ENCODE measurements at places on chromosomes 1 and 21.

DNA sequence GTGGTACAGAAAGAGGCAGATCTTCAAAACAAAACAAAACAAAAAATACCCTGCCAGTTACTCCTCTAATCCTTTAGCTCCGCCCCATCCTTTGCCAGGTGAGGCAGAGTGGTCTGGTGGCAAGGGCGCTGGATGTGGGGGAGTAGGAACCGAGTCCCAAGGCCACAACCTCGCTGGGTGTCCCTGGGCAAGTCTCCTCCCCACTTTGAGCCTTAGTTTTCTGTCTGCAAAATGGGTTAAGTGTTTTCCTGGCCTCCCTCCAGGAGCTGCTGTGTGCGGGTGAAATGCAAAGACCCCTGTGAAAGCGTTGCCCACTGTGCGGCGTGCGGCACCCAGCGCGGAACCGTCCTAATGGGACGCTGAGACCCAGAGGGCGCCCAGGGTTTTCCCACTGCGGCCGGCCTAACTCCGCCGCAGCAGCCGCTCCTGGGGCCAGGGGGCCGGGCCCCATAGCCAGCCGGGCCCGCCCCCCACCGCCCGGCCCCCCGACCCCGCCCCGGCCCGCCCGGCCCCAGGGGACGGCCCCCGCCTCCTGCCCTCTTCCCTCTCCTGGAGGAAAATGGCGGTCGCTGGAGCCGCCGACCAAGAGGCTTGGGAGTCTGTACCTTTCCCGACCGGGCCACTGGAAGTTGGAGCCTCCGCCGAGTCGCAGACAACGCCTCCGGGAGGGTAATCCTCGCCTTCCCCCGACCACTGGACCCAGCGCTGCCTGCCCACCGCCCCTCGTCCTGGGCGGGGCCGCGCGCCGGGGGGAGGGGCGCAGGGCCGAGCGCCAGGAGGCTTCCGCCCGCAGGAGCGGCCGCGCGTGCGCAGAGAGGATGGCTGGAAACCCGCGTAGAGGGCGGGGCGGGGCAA is at the start of the genes ERMAP and SVBP:
Gene ERMAP, plus strand, starts transcription at position 538 of the 855 bp plus-strand sequence. CDS start 13,327 bp downstream, outside the sequence.
Gene SVBP, minus strand, starts transcription at position 813 of the 855 bp plus-strand sequence. CDS start 853 bp downstream, outside the sequence.
- peak; percentile 97 for DNase-seq

DNA sequence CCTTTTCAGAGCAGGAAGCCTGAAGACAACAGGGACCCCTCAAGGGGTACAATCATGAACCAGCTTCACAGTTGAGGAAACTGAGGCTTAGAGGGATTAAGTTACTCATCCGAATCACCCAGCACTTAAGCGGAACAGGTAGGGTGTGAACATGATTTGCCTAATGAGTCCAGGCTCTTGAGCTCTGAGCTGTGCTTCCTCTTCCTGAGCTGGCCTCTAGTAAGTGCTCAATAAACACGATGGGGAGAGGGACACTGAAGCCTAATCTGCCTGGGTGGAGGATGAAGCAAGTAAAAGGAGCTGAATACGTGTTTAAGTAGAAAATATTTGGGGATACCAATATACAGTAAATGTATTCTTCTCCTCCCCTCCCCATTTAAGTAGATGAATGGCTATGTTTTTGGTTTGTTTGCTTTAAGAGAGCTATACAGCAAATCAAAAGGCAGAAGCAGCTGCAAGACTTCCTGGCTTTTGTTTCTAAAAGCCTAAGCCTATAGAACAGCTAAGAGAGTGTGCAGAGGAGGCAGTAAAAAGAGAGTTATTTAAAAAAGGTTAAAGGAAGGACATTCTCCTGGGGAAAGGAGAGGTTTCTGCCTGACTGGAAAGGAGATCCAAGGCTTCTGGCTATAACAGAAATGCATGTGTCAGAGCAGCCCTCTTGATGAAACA is 20.5 kb downstream of the STPG1 start:
- DNase-seq = no peak

GRCh38 chr1:235622936-235623779 is 26.4 kb downstream of the GNG4 start:
- DNase-seq = no peak

GRCh38 chr1:198316546-198317100 is 159.8 kb downstream of the NEK7 start:
- DNase-seq = no peak

- no peak for DNase-seq
Observed at GRCh38 chr1:27971674-27972073, 11.9 kb downstream of the XKR8 start.

DNA sequence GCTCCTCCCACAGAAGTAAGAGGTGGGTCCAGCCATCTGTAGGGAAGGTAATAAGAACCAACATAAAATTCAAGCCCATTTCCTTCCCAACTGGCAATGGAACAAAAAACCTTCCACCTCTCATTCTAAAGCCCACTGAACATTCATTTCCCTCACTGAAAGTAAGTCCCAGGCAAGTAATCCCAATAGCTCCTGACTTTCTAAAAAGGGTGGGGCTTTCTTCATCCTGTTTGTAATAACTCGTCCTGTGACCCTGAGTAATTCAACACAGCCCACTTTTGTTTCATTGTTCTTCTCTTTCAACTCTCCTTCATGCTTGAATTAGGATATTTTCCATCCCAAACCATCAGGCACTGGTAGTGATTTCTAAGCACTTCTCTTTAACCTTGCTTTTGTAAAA is 74.9 kb downstream of the DAB1 start:
- DNase-seq = no peak

DNA sequence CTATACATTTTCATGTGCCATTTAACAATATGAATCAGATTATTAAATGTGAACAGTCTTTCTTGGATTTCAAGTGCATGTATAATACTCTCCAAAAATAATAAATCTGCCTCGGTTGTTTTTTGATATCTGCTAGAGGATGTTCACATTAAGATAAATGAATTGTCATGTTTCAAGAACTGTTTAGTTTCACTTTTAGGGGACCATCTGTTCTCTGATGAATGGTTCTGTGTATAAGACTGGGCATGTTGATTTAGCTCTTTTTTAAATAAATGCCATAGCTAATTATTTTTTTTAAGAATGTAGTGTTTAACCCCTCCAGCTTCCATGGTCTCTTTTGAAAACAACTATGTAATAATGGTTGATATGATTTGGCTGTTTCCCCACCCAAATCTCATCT is 1245.1 kb upstream of the ADGRL4 start:
- DNase-seq = no peak

GRCh38 chr1:18032172-18032859 is 75.3 kb upstream of the IGSF21 start:
- no peak for DNase-seq

DNA sequence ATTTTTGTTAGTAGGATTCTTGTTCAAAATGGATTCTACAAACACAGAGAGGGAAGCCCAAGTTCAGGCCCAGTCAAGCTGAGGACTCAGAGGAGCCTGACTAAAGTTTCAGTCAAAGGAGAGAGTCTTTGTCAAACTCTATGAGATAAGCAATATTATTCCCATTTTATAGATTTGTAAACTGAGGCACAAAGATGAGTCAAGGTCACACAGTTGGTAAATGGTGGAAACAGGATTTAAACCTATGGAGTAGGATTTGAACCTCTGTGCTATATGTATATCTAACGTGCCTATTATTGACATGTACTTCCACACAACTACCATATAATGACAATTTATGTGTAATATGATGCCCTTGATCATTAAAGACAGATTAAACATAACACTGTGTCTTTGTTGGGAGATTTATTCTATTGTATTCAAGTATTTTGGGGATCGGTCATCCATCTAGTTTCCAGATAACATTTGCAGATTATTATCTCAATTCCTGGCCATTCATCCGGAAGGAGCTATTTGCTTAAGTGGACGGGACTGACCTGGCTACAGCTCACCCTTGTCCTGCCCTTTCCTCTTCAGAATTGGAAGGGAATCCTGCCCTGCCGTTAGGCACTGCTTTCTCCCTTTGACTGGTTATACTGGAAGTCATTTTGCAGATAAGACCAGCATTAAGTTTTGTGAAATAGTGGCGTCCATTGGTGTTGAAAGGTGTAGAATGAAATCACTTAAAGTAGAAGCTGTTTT is 86.1 kb upstream of the LMO4 start:
- no peak for DNase-seq

GRCh38 chr1:191886977-191887376 is 271.3 kb upstream of the RGS18 start:
- DNase-seq = no peak

DNA sequence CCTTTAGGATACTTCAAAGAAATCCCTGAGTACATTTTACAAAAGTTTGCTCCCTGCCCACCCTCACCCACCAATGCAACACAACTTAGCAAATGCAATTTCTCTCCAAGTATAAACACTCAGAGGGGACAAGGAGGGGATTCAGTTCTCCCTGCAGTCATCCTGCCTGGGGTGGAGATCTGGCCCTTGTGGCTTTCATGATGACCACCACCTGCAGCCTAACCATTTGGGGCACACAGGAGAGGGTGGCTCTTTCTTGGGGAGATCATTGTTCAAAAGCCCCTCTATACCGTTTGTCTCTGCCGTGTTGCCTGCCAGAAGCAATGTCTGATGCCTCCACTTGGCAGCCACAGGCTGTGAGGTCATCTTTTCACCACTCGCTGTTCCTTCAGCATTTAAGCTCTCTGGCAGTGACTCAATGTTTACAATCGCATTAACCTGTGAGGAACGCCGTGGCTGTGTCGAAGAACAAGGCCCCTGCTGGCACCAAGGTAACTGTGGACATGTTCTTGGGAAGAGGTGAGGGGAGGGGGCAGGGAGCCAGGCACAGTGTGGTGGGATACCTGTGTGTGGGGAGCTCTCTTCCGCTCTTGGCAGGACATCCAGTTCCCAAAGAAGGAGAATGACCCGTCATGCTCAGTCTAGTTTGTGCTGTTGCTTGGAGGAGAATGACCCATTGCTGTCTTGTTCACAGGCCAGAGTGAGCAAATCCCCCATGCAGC is 103.9 kb upstream of the DUSP10 start:
- DNase-seq = no peak

DNA sequence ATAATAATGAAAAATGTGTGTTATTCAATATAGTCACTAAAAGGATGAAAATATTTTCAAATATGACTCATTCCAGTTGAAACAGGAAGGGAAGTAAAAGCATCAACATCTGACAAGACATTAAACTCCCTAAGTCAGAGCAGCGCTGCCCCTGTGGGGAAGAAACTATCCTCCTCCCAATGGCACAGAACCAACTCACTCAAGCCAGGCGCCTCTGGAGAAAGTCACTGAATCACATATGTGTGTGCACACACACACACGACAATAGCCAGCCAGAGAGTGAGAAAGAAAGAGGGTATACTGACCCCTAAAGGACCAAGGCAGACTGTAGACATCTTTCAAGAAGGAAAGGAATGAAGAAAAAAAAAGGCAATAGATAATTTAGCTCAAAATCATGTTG is 126.9 kb downstream of the SETD4 start:
- DNase-seq = no peak

DNA sequence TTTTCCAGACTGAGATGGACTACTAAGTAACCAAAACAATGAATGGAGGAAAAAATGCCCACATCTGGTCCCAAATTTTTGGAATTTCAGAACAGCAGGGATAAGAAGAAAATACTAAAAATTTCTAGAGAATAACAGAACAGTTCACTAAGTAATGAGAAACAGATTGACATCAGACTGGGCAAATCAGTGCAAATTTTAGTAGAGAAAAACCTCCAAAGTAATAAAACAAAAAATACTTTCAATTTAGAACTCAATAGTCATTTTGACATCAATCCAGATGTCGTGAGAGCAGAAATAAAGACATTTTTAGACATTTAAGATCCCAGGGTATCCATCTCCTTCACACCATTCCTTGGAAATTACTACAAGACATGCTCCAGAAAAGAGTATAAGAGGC is 39.3 kb downstream of the CRP start:
- no peak for DNase-seq

DNA sequence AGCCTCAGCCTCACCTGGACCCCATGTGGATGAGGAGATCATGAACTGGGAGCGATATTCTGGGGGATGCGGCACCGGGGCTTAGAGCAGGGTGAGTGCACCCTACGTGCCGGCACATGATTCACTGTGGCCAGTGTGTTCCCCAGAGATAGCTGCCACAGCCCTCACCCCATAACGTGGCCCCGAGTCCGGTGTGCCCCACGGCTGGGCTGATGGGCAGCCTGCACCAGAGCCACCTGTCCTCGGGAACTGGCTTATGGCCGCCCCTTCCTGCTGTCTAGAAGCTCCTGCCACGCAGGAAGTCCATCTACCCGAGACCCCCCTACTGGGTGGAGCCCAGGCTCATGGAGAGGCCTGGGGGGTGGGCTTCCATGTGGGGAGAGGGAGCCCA is 39.1 kb upstream of the SLC19A1 start:
- DNase-seq = no peak

DNA sequence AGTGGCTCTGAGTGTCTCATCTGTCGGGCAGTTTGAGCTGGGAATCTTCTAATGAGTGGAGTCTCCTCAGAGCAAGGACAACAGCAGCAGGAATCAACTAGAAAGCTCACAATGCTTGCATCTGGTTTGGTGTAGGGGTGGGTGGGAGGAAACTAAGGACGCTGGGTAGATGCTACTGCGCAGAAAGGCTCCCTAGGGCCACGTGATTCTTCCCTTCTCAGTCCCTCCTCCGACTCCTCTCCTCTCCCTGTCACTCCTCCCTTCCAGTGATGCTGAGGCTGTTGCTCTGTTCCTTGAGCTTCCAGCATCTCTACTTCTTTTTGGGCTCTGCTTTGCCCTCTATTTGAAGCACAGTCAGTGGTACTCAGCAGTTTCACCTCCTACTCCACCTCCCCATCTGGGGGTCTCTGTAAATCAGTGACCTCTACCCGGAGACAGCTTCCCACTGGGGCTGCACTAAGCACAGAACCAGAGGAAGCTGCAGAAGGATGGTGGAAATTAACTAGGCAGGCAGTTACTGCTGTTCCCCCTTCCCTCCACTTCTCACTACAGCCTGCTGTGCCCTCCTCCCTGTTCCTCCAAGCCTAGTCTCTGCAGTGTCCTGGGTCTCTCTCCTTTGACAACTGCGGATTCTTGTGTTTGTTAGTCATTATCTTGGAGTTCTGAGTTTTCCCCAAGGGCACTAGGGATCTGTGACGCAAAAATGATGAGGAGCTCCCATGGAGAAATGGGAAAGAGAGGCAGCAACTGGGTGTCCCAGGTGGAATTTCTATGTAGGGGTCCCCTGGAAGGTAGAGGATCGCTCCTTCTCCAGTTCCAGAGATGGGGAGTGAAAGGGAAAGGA is 5.8 kb downstream of the LINGO4 start:
- no peak for DNase-seq

GRCh38 chr1:77541162-77541545 is 141.3 kb downstream of the ZZZ3 start:
- DNase-seq = no peak

DNA sequence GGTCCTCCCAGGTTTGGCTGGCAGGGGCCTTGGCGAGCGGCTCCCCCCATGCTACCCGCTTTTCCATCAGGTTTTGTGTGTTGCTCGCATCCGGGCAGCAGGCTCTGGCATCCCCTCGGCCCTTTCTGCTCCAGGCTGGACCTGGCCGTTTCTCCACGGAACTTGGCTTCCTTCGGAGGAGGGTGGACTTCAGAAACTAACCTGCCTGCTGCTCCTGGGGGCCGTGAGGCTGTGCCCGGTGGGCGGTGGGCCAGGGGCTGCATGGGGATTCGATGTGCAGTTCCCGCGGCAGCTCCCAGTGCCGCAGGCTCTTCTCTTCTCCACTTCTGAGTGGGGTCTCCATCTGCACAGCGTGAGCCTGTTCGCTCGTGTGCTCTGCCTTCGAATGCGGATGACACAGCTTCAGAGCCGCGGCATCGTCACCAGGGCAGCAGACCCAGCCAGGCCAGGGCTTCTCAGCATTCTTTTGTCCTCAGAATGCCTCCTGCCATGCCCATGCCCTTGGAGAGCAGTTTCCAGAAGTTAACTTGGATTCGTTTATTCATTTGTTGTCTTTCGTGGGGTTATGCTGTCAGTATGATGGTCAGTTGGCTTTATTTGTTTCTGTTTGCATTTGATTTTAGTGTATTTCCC is 36.4 kb downstream of the PRKCZ start:
- no peak for DNase-seq

- peak; percentile 12 for DNase-seq
Observed at GRCh38 chr1:53575955-53576320, 116.7 kb downstream of the DMRTB1 start.

GRCh38 chr1:2832506-2833453 is 31.3 kb upstream of the TTC34 start:
- DNase-seq = no peak
